ENCODE measurements at places on chromosomes 5 and 9.

GRCh38 chr5:74075501-74076484 is 449.8 kb downstream of the ARHGEF28 start:
- no peak for DNase-seq

- DNase-seq = no peak
These were observed 201.6 kb downstream of the GOLPH3 start for GRCh38 chr5:31972558-31972957.

GRCh38 chr5:121108725-121109124 is 644.6 kb downstream of the PRR16 start:
- peak; percentile 2 for DNase-seq

- no peak for DNase-seq
These were observed 887.0 kb downstream of the NR2F1-AS1 start for GRCh38 chr5:92694067-92694466.

GRCh38 chr5:56175021-56175420 is 58.1 kb downstream of the ANKRD55 start:
- DNase-seq = no peak

GRCh38 chr9:133202688-133203453 is 6.2 kb downstream of the OBP2B start:
- no peak for DNase-seq

DNA sequence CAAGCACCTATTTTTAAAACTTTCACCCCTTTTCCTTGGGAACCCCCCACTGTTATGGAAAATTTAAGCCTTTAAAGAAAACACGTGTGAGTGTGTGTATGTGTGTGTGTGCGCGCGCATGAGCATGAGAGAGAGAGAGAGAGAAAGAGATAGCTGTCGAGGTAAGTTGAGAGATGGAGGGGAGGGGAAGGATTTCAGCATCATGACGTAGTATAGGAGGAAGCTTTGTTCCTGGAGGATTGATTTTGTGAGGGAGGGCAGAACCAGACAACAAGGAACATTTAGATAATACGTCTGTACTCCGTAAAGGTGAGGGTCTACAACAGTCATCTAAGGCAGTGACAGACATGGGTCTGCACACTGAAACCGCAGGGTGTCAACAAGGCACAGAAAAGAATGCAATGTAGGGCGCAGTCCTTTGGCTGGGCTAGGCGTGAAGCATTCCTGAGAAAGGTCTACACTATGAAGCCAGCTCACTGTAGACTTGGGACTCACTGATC is 227.7 kb downstream of the SMARCA2 start:
- no peak for DNase-seq

All from erythroblast (primary cell).